GM18507 (cell line): ENCODE measurements at places on chromosomes 2 and 18.

GRCh38 chr18:52340406-52341102 is 557 bp downstream of the DCC start:
- DNase-seq, result no peak

- DNase-seq, result no peak
These were observed 99.1 kb downstream of the SLC25A12 start for GRCh38 chr2:171794918-171795317.

DNA sequence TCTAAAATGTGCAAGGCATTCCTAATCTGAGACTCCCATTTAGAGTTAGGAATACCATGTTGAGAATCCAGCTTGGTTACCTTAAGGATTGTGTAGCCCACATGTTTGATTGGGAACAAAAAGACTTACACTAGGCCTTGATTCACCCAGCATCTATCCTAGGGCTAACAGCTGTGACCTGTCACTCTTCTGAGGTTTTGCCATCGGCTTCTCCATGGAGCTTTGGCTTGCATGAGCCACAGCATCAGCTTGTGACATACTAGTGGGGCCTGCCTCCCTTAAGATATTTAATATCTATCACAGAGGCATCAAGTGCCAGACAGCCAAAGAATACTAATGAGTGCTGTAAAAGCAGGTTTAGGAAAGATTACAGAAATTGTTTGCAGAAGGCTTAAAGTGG is 241.3 kb upstream of the UBE2E3 start:
- no peak for DNase-seq

DNA sequence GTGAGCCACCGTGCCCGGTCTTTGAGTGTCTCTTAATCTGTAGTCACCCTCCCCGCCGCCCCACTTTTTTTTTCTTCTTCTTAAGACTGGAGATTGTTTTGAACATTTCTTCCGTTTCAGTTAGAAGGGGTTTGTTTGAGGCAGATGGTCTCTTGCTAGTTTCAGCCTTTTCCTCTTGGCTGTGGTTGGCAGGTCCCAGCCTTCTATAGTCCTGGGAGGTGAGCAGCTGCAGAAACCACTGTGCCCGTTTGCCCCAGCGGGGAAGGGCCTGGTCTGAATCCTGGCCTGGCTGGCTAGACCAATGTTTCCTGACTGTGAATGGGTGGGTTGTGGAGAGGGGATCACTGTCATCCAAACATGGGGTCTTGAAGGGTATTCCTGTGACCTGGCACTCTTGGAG is 30.1 kb upstream of the MCFD2 start:
- DNase-seq, result no peak

GRCh38 chr2:131058920-131059319 is 34.3 kb downstream of the FAM168B start:
- DNase-seq, result no peak

DNA sequence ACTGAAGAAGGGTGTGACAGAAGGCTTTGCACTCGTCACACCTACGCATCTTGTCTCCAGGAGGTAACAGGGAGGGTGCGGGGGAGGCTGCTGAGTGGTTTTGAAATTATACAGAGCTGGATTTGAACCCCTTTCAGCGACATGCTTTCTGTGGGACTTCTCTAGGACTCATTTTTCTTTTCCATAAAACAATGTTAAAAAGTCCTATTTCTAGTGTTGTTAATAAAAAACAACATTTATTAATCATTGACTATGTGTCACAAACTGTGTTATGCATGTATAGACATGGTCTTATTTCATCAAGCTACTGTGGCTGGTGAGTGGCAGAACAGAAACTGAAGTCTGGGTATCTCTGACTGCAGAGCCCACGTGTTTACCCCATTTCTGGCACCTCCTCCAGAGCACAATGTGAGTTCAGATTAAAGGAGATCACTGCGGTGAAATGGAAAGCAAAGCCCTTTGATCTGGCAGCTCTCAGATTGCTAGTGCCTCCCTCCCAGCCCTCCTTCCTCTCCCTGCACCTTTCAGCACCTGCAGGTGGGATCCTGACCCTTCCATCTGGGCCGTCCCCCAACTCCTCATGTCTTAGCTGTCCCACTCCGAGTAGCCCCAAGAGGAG is 315.5 kb upstream of the MYT1L start:
- DNase-seq, result no peak
